ENCODE measurements at places on chromosomes 2 and 18. TPM values are rescaled to one million over a fixed set of nuclear protein-coding genes. Genes with fewer than 3 reads are reported as not detected.
A peak's percentile ranks its signal among the peaks of the same experiment; 100 is the strongest.

The LOXL3 gene
- not detected for polyA plus RNA-seq

- H3K27ac ChIP-seq = no peak overlapping the region
- H3K36me3 ChIP-seq = no peaks in the 10 kb centered on the region
- no peak overlapping the region for H3K4me3 ChIP-seq
- H3K27me3 ChIP-seq = no peaks in the 10 kb centered on the region
- DNase-seq = no peak
- no peaks in the 10 kb centered on the region for H3K4me1 ChIP-seq
Measured at GRCh38 chr18:55381277-55381676, 206.7 kb downstream of the TCF4 start.

The CAPN13 gene
- not detected for polyA plus RNA-seq

GRCh38 chr2:171146071-171146470, 14.6 kb downstream of the TLK1 start:
- no peak for DNase-seq
- H3K4me3 ChIP-seq = peak overlapping the region; percentile 23
- peak overlapping the region; percentile 34 for H3K27ac ChIP-seq
- H3K4me1 ChIP-seq = peaks cover 52% of the 10 kb centered on the region

The RAB6C gene
- not detected for polyA plus RNA-seq

- no peak for DNase-seq
- H3K27me3 ChIP-seq = no peaks in the 10 kb centered on the region
- H3K36me3 ChIP-seq = no peaks in the 10 kb centered on the region
- H3K4me1 ChIP-seq = no peaks in the 10 kb centered on the region
- H3K27ac ChIP-seq = no peak overlapping the region
Measured at GRCh38 chr2:112904883-112905282, 6.1 kb upstream of the IL37 start.

- no peak overlapping the region for H3K27ac ChIP-seq
- no peaks in the 10 kb centered on the region for H3K27me3 ChIP-seq
- H3K4me3 ChIP-seq = no peak overlapping the region
- peak; percentile 57 for DNase-seq
- no peaks in the 10 kb centered on the region for H3K4me1 ChIP-seq
- H3K36me3 ChIP-seq = no peaks in the 10 kb centered on the region
Measured at GRCh38 chr2:119407430-119408220, 24.0 kb upstream of the TMEM37 start.

The MAB21L4 gene
- polyA plus RNA-seq = not detected

The LAMA1 gene
- polyA plus RNA-seq = not detected

The ACMSD gene
- polyA plus RNA-seq = not detected

The VIL1 gene
- polyA plus RNA-seq = 0.28 TPM

- H3K4me1 ChIP-seq = no peaks in the 10 kb centered on the region
- no peak overlapping the region for H3K4me3 ChIP-seq
- H3K27me3 ChIP-seq = no peaks in the 10 kb centered on the region
- no peak for DNase-seq
- no peaks in the 10 kb centered on the region for H3K36me3 ChIP-seq
Measured at GRCh38 chr2:16204251-16204650, 263.9 kb downstream of the MYCN start.

GRCh38 chr2:153287109-153287801, 191.3 kb downstream of the RPRM start:
- H3K4me1 ChIP-seq = no peaks in the 10 kb centered on the region
- no peak overlapping the region for H3K4me3 ChIP-seq
- no peak for DNase-seq
- H3K27me3 ChIP-seq = no peaks in the 10 kb centered on the region
- no peak overlapping the region for H3K27ac ChIP-seq
- H3K36me3 ChIP-seq = no peaks in the 10 kb centered on the region

GRCh38 chr2:23294238-23294637, 90.7 kb upstream of the KLHL29 start:
- no peak overlapping the region for H3K27ac ChIP-seq
- no peaks in the 10 kb centered on the region for H3K36me3 ChIP-seq
- H3K4me3 ChIP-seq = no peak overlapping the region
- no peaks in the 10 kb centered on the region for H3K27me3 ChIP-seq
- DNase-seq = no peak

GRCh38 chr18:48374423-48375149, 34.6 kb downstream of the ZBTB7C start:
- no peak for DNase-seq
- H3K36me3 ChIP-seq = no peaks in the 10 kb centered on the region
- no peaks in the 10 kb centered on the region for H3K27me3 ChIP-seq
- H3K4me3 ChIP-seq = no peak overlapping the region
- no peaks in the 10 kb centered on the region for H3K4me1 ChIP-seq
- no peak overlapping the region for H3K27ac ChIP-seq

- no peak for DNase-seq
- H3K4me1 ChIP-seq = no peaks in the 10 kb centered on the region
- H3K27me3 ChIP-seq = no peaks in the 10 kb centered on the region
Measured at GRCh38 chr2:202418027-202418426, 41.9 kb downstream of the BMPR2 start.

DNA sequence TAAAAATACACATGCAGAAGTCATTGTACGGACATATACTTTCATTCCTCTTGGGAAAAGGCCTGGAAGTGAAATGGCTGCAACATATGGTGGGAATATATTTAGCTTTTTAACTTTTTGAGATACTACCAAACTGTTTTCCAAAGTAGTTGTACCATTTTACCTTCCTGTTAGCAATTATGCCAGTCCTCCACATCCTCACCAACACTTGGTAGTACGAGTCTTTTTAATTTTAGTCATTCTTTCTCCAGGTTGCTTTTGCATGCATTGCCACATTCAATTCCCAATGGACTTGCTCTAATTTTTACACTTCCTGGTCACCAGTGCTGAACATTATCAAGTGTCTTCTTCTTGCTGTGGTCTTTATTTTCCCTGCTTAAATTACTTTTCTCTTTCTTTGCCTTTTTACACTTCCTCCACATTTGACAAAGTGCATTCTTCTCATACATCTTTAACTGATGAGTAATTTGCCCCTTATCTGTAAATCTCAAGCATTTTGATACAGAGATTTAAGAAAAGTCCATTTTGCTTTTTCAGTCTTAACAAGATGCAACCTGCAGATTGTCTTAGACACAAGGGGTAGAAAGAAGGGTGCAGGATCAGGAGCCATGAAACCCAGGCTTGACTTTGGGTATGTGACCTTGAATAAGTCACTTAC, 14.5 kb downstream of the VIT start:
- H3K36me3 ChIP-seq = no peaks in the 10 kb centered on the region
- H3K27me3 ChIP-seq = peaks cover 3% of the 10 kb centered on the region
- no peak for DNase-seq
- H3K4me3 ChIP-seq = no peak overlapping the region
- no peak overlapping the region for H3K27ac ChIP-seq

GRCh38 chr2:68745006-68745405, 10.4 kb downstream of the ARHGAP25 start:
- peaks cover 48% of the 10 kb centered on the region for H3K36me3 ChIP-seq
- H3K4me3 ChIP-seq = peak overlapping the region; percentile 100
- H3K27ac ChIP-seq = peak overlapping the region; percentile 88
- no peak for DNase-seq
- H3K4me1 ChIP-seq = peaks cover 99% of the 10 kb centered on the region

The FZD7 gene
- polyA plus RNA-seq = 0.09 TPM

GRCh38 chr2:59665021-59665420, 888.4 kb downstream of the BCL11A start:
- H3K36me3 ChIP-seq = no peaks in the 10 kb centered on the region
- no peaks in the 10 kb centered on the region for H3K27me3 ChIP-seq
- H3K4me1 ChIP-seq = no peaks in the 10 kb centered on the region
- no peak overlapping the region for H3K27ac ChIP-seq

GRCh38 chr18:55509631-55510324, 78.2 kb downstream of the TCF4 start:
- H3K4me3 ChIP-seq = no peak overlapping the region
- no peaks in the 10 kb centered on the region for H3K4me1 ChIP-seq
- H3K27ac ChIP-seq = no peak overlapping the region
- no peaks in the 10 kb centered on the region for H3K27me3 ChIP-seq
- no peak for DNase-seq
- H3K36me3 ChIP-seq = no peaks in the 10 kb centered on the region

DNA sequence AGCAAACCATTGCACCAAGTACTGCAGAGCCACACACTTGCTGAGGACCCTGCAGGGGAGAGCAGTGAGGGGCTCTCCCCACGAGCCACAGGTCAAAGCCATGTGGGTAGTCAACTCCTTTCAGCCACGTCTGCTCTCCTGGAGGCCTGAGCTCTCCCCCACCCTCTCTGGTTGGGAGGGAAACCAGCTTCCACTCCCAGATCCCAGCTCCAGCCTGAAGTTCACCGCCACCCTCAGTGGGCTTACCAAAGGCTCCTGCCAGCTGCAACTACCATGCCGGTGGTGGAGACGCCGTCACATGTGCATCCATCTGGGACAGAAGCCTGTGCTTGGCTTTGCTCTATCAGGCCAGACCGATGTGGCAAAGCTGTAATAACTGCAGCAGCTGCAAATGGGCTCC, 521.5 kb upstream of the RAB6C start:
- no peaks in the 10 kb centered on the region for H3K36me3 ChIP-seq
- H3K27ac ChIP-seq = no peak overlapping the region
- no peaks in the 10 kb centered on the region for H3K4me1 ChIP-seq
- H3K4me3 ChIP-seq = no peak overlapping the region
- no peaks in the 10 kb centered on the region for H3K27me3 ChIP-seq

GRCh38 chr18:75167759-75168618, 41.0 kb downstream of the PTGR3 start:
- no peaks in the 10 kb centered on the region for H3K27me3 ChIP-seq
- no peaks in the 10 kb centered on the region for H3K36me3 ChIP-seq
- DNase-seq = no peak
- H3K4me1 ChIP-seq = no peaks in the 10 kb centered on the region
- no peak overlapping the region for H3K4me3 ChIP-seq

- no peak for DNase-seq
- no peaks in the 10 kb centered on the region for H3K4me1 ChIP-seq
Measured at GRCh38 chr2:165434865-165435496, 34.5 kb upstream of the CSRNP3 start.

- no peaks in the 10 kb centered on the region for H3K27me3 ChIP-seq
- DNase-seq = no peak
- no peaks in the 10 kb centered on the region for H3K36me3 ChIP-seq
- H3K4me1 ChIP-seq = no peaks in the 10 kb centered on the region
- H3K27ac ChIP-seq = no peak overlapping the region
- H3K4me3 ChIP-seq = no peak overlapping the region
Measured at GRCh38 chr2:98050070-98050469, 36.9 kb upstream of the VWA3B start.

- no peak overlapping the region for H3K4me3 ChIP-seq
- no peak for DNase-seq
- H3K27me3 ChIP-seq = no peaks in the 10 kb centered on the region
- no peaks in the 10 kb centered on the region for H3K36me3 ChIP-seq
- no peak overlapping the region for H3K27ac ChIP-seq
Measured at GRCh38 chr2:20197192-20197591, 27.7 kb downstream of the SDC1 start.

- H3K36me3 ChIP-seq = peaks cover 33% of the 10 kb centered on the region
- no peak overlapping the region for H3K27ac ChIP-seq
- no peaks in the 10 kb centered on the region for H3K4me1 ChIP-seq
Measured at GRCh38 chr2:9538000-9538507, 17.6 kb downstream of the ADAM17 start.

The TCF23 gene
- polyA plus RNA-seq = not detected

- H3K4me3 ChIP-seq = no peak overlapping the region
- DNase-seq = no peak
Measured at GRCh38 chr2:149422991-149423338, 92.6 kb downstream of the LYPD6 start.

The LYPD6 gene
- not detected for polyA plus RNA-seq

The SNTG2 gene
- not detected for polyA plus RNA-seq

GRCh38 chr2:6421888-6422287, 443.8 kb downstream of the CMPK2 start:
- H3K4me3 ChIP-seq = no peak overlapping the region
- H3K36me3 ChIP-seq = no peaks in the 10 kb centered on the region
- no peak for DNase-seq
- H3K4me1 ChIP-seq = no peaks in the 10 kb centered on the region
- no peak overlapping the region for H3K27ac ChIP-seq

- peaks cover 29% of the 10 kb centered on the region for H3K36me3 ChIP-seq
- no peak for DNase-seq
- H3K4me3 ChIP-seq = no peak overlapping the region
- H3K27ac ChIP-seq = no peak overlapping the region
Measured at GRCh38 chr18:63140038-63140450, 179.5 kb downstream of the BCL2 start.

The ORC2 gene
- 14.3 TPM for polyA plus RNA-seq

DNA sequence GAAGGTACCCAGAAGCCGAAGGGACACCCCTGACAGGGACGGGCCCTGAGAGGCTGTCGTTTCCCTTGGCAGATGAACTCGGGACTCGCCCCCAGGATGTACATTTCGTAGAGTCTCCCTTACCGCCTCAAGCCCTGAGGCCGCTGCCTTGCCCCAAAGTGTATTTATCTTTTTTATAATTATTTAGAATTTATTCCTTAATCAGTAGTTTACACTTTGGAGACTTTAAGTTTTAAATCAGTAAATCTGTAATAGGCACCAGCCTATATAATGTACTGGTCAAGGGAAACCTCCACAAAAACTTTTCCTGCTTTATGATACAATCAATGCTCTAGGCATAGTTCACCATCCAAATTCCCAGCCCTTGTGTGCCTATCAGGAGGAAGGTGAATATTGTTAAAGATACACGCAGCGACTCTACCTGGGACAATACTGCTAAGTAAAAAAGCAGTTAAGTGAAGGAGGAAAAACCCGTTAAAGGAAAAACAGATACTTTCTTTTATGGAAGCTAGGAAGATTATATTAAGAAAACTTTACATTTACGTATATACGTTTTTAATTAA, 848 bp downstream of the VRK2 start:
- peak overlapping the region; percentile 93 for H3K27ac ChIP-seq
- H3K36me3 ChIP-seq = no peaks in the 10 kb centered on the region
- peak overlapping the region; percentile 70 for H3K4me3 ChIP-seq
- no peaks in the 10 kb centered on the region for H3K27me3 ChIP-seq
- DNase-seq = no peak

DNA sequence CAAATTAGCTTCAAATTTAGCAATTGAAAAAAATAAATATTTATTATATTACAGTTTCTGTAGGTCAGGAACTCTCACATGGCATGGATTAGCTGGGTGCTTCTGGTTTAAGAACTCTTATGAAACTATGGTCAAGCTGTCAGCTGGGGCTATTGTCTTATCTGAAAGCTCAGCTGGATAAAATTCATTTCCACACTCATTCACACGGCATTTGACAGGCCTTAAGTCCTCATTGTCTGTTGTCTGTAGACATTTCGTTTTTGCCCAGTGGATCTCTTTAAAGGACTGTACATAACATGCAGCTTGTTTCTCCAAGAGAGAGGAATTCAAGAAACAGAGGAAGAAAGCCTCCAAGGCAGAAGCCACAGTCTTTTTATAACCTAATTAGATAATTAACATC, 1556.8 kb upstream of the SLC39A10 start:
- H3K27me3 ChIP-seq = no peaks in the 10 kb centered on the region
- H3K27ac ChIP-seq = no peak overlapping the region
- no peaks in the 10 kb centered on the region for H3K36me3 ChIP-seq
- H3K4me3 ChIP-seq = no peak overlapping the region
- H3K4me1 ChIP-seq = no peaks in the 10 kb centered on the region

- no peak overlapping the region for H3K27ac ChIP-seq
- no peaks in the 10 kb centered on the region for H3K36me3 ChIP-seq
- no peak overlapping the region for H3K4me3 ChIP-seq
- no peaks in the 10 kb centered on the region for H3K4me1 ChIP-seq
- no peaks in the 10 kb centered on the region for H3K27me3 ChIP-seq
Measured at GRCh38 chr2:142778289-142778688, 99.2 kb upstream of the KYNU start.

The HNMT gene
- polyA plus RNA-seq = not detected

- H3K27ac ChIP-seq = no peak overlapping the region
- H3K4me3 ChIP-seq = no peak overlapping the region
- no peak for DNase-seq
- H3K27me3 ChIP-seq = no peaks in the 10 kb centered on the region
Measured at GRCh38 chr2:23249348-23249747, 135.6 kb upstream of the KLHL29 start.

The ANKRD44 gene
- 104 TPM for polyA plus RNA-seq
